ENCODE measurements at places on chromosomes 1 and 21.

- peak; percentile 25 for DNase-seq
Measured at GRCh38 chr21:37220433-37220980, 46.6 kb downstream of the VPS26C start.

- DNase-seq: no peak
Measured at GRCh38 chr1:166272155-166272554, 105.4 kb upstream of the FAM78B start.

GRCh38 chr1:84122780-84123382 is 21.2 kb upstream of the PRKACB start:
- no peak for DNase-seq

GRCh38 chr1:237031480-237031879 is 10.5 kb upstream of the RYR2 start:
- DNase-seq: no peak

DNA sequence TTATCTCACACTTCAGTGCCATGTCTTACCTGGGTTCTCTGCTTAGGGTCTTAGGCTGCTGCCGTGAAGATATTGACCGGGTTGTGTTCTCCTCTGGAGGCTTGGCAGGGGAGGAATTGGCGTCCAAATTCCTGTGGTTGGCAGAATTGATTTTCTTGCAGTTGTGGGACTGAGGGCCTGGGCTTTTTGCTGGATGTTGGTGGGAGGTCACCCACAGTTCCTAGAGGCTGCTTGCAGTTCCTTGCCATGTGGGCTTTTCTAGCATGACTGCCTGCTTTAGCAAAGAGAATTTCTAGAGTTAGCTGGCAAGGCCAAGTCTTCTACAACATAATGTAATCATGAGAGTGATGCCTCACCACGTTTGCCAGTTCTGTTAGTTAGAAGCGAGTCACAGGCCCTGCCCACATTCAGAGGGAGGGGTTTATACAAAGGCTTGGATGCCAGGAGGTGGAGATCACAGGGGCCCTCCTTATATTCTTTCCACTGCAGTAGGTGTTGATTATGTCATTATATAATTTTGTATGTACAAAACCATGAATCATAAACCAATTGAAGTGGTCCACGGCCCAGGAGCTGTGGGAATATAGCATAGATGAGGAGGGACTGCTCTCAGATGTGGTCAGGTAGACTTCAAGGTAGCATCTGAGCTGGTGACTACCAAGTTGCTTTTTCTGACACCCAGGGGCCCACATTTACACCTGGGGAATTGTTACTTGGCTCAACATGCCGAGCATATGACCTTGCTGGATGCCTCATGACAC is 6.6 kb downstream of the UBL4B start:
- no peak for DNase-seq

- no peak for DNase-seq
Measured at GRCh38 chr1:178941849-178942248, 71.0 kb upstream of the ANGPTL1 start.

- DNase-seq: no peak
Measured at GRCh38 chr21:25420831-25421230, 186.4 kb downstream of the MRPL39 start.

- no peak for DNase-seq
Measured at GRCh38 chr1:201309416-201309815, 26.1 kb downstream of the PKP1 start.

DNA sequence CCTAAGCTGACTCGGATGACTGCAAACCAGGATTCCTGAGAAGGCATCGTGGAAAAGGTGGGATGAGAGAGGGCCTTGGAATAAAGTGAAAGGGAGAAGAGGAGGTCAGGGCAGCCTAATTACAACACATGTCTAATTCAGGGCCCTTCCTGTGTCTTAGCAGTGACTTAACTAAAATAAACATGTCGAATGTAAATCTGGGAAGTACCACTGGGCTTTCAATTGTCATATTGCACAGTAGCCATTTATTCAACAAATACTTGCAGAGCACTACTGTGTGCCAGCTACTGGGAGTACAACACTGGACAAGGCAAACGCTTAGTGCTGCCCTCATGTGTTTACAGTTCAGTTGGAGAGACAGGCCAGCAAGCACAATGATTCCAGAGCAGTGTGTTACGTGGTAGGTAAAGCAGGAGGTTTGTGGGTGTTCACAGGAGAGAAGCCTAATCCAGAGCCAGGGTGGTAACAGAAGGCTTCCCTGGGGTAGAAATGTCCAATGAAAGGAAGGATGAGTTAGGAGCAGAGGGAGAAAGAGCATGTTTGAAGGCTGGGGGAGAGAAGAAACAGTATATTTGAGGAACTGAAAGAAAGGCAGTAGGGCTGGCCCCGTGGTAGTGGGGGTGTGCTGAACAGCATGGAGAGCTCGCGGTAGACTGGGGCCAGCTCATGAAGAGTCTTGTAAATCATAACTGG is 38.0 kb upstream of the RASAL2 start:
- no peak for DNase-seq

- DNase-seq: no peak
Measured at GRCh38 chr21:45993210-45994085, 11.9 kb downstream of the COL6A1 start.

GRCh38 chr1:74729741-74730478 is 2.9 kb downstream of the CRYZ start:
- no peak for DNase-seq

DNA sequence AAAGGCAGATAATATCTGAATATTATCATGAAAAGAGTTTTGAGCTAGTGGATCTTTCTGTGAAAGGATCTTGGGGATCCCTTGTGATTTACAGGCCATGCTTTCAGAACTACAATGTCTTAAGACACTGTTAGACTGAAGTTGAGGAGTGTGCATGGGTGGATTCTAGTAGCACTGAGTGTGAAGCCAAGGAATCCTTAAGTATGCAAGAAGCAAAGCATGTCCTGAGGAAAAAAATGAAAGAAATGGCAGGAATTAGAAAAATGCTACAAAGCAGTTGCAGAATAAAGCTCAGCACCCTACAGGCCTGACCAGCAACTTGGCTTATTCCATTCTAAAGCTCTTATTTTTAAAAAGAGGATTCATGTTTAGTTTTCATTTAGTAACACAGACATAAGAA is 11.9 kb downstream of the STX6 start:
- no peak for DNase-seq

GRCh38 chr1:64574301-64574700 is 104.4 kb downstream of the CACHD1 start:
- DNase-seq: no peak

GRCh38 chr1:22457345-22457744 is 5.7 kb downstream of the ZBTB40 start:
- DNase-seq: no peak

- DNase-seq: no peak
Measured at GRCh38 chr1:206002160-206002559, 1.0 kb downstream of the RAB7B start.

DNA sequence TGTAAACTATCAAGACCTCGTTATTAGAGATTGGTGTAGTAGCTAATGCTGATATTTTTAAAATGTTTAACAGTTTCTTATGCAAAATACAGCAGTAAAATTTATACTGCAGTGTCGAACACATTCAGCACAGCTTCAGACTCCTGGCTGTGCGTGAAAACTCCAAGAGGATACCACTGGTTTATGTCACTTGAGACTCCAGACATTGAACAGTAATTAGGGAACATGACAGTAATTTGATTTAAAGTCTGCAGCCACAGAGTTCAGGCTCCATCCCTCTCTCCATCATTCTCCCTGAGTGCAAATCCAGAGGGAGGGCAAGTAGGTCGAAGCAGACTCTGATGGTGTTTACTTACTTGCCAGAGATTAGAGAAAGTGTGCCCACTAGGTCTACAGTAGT is 94.2 kb downstream of the AK5 start:
- DNase-seq: no peak

GRCh38 chr1:100539836-100540536 is 2.0 kb downstream of the GPR88 start:
- DNase-seq: no peak

DNA sequence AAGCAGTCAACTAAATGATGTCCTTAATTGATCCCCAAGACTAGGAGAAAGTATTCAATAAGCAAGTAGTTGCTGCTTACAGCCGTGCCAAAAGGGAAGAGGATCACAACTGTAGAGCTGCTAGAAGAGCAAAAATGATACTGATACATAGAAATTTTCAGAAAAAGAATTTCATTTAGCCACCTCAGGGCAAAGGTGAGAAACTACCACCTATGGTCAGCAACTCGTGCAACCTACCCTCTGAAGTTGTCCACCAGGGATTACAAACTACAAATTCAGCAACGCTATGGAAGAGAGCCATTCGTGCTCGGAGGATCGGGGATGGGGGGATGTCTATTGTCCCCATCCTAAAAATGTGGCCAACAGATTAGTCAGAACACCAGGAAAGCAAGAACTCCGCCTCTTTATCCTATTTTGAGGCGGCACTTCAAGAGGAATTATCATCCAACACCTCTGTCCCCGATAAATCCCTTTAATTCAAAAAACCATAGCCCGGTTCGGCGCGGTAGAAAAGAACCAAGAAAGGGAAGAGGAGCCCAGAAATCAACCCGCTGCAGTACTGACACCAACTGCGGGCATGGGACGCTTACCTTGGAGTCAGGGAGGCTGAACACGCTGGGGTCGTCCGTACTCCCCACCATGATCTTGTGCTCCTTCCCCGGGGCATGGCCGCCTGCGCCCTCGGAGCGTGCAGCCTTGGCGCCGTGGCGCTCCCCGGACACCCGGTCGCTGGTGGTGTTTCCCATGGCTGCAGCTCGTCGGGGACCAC is 687 bp downstream of the PRKAB2 start:
- no peak for DNase-seq

DNA sequence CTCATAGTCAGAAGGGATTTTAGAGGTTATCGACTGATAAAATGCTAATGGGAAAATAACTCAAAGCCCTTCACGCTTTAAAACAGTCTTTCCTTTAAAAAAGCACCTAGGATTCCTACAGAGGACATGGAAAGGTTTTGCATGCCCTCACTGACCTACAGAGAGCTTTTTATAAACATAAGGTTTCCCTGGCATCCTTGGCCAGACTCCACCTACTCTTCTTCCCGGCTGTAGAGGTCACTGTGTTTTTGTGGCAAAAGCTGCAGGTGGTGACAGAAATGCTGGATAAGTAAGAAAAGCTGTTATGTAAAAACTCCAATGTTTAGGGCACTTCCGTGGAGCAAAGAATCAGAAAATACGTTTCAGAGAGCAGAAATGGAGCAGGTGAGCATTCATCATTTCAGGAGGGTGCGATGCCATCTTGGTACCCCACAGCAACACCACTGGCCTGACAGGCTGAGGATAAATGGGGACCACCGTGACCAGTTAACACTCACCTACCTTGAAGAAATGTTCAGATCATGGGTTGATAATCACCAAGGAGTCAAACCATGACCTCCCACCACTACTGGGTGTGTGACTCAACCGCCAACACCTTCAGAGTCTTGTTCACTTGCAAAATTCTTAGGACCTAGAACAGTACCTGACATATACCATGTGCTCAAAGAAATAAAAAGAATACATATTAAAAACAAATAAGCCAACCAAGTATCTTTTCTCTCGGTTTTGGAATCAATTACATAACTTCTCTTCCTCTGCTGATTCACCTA is 46.6 kb downstream of the SSBP3 start:
- no peak for DNase-seq

GRCh38 chr1:22053017-22053860 is 730 bp downstream of the CDC42 start:
- peak; percentile 40 for DNase-seq

DNA sequence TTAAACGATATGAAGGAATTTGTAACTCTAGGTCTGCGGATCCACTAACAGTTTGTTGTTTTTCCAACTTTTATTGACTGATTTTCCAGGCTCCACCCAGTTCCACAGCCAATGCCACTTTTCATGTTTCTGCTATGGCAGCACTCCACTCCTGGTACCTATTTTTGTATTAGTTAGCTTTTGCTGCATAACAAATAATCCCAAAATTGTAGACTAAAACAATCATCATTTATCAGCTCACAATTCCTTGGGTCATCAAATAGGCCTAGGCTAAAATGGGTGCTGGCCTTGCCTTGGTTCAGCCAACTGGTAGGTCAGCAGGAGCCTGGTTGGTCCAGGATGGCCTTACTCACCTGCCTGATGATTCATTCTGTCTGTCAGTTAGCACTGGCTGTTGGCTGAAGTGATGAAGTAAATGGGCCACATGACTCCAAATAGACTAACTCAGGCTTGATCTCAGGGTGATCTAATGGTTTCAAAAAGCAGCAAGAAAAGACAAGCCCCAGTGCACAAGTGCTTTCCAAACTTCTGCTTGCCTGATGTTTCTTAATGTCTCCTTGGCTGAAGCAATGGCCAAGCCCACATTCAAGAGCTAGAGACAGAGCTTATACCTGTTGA is 3.2 kb upstream of the C8B start:
- DNase-seq: no peak

DNA sequence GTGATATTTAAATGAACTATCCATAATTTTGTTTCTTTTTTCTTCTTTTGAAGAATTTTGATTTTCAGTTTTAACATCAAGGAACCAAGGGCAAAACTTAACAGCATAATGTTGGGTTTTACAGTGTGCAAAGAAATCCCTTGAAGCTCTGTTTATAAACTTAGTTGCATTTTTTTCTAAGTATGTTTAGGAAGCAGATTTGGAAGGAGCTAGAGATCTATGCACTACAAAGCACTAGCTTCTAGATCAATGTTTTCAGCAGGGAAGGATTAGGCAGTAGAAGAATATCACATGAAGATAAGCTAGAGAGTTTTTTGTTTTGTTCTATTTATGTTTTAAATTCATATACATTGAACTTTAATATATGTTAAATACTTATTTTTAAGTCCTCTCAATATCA is 250.6 kb upstream of the C1orf105 start:
- DNase-seq: no peak
